ENCODE measurements at places on chromosomes 2 and 18. TPM values are rescaled to one million over a fixed set of nuclear protein-coding genes. Genes with fewer than 3 reads are reported as not detected.

GRCh38 chr18:9474108-9474982, 968 bp upstream of the RALBP1 start:
- DNase-seq, result no peak

DNA sequence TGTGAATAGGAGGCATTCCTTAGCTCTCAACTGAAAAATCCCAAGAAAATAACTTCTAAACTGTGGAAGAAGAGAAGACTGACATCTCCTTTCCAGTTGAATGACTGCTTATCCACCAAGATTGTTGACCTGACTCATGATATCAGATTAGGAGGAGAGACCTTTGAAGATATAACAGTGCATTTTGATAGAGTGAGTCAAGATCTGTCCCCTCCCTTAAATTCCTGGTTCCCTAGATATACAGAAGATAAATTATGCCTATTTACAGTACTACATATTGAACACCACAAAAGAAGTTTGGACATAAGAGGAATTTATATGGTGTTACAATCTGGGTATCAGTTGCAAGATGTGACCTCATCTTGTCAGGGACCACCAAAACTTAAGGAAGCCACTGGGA, 285.3 kb upstream of the ZSWIM2 start:
- no peak for DNase-seq

DNA sequence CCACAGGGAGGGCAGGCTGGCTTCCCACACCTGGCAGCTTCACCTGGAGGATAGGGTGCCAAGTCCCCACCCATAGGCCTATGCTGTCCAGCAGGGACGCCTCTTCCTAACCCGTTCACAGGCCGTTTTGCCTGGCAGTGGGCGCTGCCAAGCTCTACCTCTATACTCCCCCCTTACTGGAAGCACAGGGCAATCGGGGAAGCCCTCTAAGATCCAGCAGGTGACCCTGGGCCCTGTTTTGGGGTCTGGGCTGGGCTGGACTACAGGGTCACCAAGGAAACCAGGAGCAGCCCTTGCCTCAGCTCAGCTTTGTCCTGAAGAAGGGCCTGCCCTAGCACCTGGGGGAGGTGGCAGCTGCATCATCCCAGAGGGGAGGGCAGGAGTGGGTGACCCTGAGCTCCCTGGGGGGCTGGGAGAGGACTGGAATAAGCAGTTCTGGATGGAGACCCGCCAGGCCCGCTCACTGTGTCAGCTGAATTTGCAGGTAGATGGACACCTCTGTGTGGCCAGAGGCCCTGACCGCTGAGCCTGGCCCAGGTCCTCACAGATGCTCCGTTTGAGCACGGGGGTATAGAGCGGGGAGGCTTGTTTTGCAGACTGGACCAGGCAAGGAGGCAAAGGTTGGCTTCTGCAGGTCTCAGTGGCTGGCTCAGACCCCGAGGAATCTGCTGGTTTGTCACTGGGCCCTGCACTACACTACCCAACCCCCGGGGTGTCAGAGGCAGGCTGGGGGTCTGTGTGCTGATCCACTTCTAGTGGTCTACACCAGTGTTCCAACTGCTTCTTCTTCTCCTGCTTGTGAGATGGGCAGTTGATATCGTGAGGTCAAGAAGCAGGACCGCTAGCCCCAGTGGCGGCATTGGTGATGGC, 163.1 kb downstream of the ASB1 start:
- DNase-seq, result no peak

DNA sequence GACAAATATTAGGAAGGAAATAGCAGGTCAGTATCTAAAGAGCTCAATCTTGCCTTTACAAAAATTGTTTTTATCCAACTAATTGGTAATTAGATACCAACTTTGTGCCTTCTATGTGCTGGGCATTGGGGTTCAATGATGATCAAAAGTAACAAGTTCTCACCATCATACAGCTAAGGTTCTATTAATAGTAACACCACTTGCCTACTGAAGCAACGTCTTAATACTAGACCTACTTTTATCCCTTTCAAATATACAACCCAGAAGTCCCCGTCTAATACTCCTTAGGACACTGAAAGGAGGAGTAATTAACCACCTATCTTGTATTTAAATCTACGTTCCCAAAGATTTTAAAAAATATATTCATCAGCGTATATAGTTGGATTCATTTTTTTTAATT, 59.3 kb downstream of the GRB14 start:
- no peak for DNase-seq

The ELOA2 gene
- polyA plus RNA-seq, result not detected

GRCh38 chr2:182589121-182589520, 126.9 kb upstream of the DNAJC10 start:
- no peak for DNase-seq
